Anterior cingulate cortex (tissue), 58 donors: ENCODE measurements at places on chromosomes 4 and X.

DNA sequence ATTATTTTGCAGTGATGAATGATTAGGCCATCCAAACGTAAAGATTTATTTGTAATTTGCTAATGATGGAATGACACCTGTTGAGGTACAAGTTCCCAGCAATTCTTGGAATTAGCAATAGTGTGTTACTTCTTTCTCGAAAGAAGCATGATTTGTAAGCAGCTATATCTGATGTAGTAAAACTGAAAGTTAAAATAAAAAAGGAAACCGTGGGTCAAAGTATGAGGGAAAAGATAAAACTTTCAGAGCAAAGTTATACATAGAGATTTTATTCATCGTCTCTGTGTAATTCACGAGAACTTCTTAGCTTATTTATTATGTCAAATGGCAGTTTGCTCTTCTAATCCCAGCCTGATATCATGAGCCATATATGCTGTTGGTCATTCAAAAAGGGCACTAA, 59.0 kb downstream of the NFKB1 start:
- DNase-seq: no peak

DNA sequence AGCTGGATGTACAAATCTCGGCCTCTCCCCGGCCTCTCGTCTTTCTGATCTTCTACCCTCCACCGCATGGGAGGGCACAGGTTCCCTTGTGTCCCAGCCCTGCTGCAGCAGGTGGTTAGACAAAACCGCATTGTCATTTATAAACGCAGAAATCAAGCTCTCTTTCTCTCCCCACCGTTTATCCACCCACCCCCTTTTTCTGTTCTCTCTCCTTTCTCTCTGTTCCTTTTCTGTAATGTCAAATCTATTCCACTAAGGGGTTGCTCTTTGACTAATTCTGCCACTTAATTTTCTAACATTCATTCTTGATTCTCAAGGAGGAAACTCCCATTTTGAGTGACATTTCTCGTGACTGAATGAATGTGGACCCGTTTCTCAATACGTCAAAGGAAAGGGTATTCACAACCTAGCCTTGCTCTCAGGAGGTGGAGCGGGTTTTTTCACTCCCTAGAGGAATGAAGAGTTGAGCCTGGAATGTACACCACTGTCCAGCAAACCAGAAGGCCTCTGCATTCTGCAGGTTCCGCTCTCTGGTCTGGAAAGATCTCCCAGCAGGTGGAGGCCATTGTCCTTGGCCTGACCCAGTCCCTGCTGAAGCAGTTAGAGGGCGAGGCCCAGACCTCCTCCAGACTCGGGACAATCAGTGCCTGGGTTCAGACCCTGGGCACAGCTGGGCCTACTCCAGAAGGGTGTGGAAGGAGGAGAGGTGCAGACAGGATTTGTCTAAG, 70.9 kb upstream of the ENPP6 start:
- no peak for DNase-seq

GRCh38 chrX:130197464-130197863, 25.7 kb downstream of the RAB33A start:
- no peak for DNase-seq

DNA sequence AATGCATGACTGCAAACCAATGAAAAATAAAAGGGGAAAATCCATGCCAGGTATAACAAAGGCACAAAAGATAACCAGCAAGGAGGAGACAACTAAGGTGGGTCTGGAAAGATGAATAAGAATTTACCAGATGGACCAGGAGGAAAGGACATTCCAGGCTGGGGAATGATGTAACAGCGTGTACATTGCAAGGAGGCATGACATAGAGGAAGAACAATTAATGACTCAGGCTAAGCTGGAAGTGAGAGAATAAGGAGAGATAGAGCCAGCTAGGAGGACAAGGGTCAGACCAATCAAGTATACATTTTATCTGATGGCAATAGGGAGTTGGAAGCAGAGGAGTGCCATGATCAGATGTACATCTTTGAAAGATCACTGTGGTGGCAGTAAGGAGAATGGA, 57.0 kb downstream of the MTMR8 start:
- no peak for DNase-seq

DNA sequence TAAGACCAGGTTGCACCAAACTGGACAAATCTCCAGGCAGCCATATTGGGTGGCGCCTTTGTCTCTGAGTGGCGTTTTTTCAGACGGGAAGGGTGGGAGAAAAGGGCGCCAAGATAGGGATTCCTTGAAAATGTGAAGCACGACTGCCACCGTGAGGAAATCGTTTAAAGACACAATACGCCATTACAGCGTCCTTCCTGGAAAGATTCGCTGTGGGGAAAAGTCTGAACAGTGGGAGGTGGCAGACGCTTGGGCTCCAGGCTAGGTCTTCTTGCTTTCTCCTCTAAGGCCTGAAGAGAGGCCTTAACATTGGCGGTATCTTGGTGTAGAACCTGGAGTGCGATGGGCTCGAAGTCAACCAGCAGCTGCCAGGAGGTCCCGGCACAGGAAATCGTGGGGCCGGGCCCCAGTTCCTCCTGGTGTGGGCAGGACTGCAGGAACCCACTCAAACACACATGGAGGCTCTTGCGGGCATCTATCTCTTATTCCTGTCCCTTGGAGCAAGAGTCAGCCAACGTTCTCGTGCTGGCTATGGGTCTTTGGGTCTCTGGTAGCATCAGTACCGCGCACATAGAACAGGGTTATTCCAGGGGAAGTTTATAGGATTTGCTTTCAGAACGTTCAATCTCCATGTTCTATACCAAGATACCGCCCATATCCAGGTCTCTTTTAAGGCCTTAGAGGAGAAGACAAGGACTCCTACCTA, 208.8 kb downstream of the OR13H1 start:
- peak; percentile 75 for DNase-seq

- no peak for DNase-seq
These were observed 36.8 kb upstream of the REST start for GRCh38 chr4:56870946-56871345.

GRCh38 chrX:106170318-106170717, 2.2 kb downstream of the PWWP3B start:
- DNase-seq: no peak

DNA sequence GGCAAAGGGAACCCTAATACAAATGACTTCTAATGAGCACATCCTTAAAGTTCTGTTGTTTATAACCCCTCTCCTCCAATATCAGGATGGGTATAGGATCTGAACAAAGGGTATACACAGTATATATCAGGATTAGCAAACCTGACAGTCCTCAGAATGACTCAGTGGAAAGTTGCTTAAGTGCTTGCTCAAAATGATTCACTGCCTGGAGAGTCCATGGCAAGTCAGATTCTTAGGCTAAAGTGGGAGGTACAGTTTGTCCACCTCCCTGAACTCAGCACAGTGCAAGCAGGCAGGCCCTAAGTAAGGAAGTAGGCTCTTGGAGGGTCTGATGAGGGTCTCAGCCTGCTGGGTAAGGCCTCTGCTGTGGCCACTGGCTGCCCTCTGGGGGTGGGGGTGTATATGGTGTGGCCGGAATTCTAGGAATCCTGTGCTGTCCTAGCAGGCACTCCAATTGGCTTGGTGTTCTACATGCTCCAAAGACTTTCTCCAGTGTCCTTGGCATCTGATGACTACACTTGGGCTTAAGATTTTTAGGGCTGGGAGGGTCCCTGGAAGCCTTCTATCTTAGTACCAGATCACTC, 54.3 kb downstream of the CHRDL1 start:
- DNase-seq: no peak

DNA sequence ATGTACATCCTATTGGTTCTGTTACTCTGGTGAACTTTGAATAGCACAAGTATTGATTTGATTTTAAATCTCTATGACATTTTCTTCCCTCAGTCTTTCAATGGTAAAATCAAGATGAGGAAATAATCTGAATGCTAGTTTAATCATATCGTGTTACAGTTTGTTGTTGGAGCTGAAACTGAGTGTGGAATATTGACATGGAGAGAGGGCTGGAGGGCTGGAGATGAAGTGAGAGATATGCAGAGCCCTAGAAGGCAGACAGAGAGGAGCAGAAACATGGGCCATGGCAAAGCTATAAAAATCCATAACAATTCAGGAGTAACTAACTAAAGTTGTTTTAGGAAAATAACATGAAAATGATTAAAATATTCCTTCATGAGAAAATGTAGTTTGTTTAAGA, 141.1 kb downstream of the BANK1 start:
- no peak for DNase-seq
